ENCODE measurements at places on chromosomes 5 and 9.

DNA sequence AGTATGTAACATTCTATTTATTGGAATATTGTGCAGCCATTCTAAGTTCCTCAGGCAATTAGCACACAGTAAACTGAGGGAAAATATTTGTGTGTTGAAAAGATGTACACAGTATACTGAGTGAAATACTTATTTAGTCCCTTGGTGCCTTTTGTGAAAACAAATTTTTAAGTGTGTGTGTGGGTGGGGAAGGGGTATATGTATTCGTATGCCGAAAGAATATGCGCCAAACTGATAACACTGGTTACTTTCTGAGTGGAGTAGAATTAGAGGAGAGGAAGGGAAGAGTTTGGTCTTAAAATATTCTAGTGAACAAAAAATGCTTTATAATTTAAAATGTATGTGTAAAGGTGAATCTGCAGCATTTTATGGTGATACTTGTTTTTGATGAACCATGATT lies 3.1 kb downstream of the DCP2 start:
- DNase-seq = no peak

- DNase-seq = no peak
Observed at GRCh38 chr5:116572350-116573278, 2.0 kb downstream of the SEMA6A start.

DNA sequence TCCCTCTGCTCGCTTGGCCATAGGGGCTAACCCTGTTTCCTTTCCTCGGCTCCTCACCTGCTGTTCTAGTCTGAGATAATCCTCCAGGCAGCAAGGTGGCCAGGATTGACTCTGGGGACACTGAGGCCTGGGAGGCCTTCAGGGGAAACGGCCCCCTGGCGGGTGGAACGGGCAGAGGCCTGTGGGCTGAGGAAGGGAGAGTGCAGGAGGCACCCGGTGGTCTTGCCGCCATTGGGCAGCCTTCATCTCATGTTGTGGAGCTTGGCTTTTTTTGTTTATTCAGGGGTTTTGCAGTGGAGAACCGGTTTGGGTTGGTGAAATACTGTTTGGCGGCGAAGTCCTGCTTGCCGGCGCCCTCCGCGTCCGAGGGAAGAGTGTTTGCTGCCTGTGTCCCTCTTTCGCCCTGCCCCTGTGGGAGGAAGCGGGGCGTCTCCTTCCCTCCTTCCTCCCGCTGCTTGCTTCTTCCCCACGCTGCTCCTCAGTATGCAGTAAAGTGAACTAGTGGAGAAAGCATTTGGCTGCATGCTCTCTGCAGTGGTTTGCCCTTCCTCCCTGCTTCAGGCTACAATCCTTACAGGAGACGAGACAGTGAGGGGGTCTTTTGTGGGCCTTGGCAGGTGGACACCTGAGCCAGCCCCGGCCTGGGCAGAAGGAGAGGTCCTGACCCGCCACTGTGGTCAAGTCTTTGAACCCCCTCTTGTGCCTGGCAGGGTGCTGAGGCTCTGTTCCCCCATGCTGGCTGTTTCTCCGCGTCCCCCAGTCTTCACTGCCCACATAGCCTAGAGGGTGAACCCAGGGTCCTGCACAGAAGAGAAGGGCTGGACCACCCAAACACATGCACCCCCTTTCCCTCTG lies 30.8 kb upstream of the PRDM12 start:
- no peak for DNase-seq

GRCh38 chr9:123073441-123073840 lies 40.0 kb downstream of the GPR21 start:
- no peak for DNase-seq

- DNase-seq = no peak
Observed at GRCh38 chr5:134439210-134439654, 27.6 kb upstream of the CDKN2AIPNL start.

DNA sequence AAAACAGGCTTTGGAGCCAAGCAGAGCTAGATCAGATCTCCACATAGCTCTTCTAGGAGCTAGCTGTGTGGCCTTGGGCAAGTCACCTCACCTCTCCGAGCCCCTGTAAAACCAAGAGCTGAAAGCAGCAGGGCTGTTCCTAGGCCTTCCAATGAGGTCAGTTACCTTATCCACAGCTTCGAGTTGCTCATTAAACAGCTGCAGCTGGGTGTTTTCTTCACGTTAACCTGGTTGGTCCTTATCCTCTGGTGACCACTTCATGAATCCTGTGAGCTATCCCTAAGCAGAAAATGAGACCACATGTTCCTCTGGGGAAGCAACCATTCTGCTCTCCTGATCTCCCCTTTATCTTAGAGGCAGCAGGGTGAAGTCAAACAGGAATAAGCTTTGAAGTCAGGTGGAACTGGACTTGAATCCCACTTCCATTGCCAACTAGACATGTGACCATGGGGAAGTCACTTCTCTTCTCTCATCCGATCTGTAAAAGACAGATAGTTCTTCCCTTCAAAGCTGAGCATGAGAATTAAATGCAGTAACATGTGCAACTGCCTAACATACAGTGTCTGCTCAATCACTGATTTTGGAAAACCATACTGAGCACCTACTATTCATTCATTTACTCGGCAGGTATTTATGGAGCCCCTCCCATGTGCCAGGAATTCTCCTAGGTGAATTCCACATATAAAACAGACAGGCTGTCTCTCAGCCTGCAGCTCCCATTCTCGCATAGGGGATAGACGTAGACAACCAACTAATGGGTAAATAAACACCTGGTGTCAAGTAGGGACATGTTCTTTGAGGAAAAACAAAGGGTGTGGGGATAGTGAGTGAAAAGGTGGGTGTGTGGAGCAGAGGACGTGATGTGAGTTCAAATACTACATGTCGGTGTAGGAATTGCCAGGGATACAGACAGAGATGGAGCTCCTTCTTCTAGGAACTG lies 111.7 kb upstream of the BOD1 start:
- no peak for DNase-seq

DNA sequence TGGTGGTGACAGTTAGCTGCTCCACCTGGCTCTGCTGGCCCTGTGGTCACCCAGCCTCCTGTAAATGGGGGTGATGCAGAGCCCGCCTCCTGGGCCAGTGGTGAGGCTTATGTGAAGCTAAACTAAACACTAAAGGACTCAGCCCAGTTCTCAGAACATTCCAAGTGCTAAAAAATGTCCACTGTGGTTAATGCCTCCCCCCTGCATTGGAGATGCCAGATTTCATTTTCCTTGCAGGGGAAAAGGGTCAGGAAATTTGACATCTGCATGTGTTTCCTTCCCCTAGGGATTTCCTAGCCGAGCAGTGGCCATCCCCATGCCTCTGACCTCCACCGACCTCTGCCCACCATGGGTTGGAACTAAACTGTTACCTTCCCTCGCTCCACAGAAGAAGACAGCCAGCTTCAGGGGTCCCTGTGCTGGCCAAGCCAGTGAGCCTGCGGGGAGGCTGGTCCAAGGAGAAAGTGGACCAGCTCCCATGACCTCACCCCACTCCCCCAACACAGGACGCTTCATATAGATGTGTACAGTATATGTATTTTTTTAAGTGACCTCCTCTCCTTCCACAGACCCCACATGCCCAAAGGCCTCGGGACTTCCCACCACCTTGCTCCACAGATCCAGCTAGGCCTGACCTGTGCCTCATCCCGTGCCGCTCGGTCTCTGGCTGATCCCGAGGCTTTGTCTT lies 13.0 kb downstream of the CD74 start:
- no peak for DNase-seq

GRCh38 chr9:112530751-112531205 lies 44.2 kb downstream of the KIAA1958 start:
- DNase-seq = no peak

DNA sequence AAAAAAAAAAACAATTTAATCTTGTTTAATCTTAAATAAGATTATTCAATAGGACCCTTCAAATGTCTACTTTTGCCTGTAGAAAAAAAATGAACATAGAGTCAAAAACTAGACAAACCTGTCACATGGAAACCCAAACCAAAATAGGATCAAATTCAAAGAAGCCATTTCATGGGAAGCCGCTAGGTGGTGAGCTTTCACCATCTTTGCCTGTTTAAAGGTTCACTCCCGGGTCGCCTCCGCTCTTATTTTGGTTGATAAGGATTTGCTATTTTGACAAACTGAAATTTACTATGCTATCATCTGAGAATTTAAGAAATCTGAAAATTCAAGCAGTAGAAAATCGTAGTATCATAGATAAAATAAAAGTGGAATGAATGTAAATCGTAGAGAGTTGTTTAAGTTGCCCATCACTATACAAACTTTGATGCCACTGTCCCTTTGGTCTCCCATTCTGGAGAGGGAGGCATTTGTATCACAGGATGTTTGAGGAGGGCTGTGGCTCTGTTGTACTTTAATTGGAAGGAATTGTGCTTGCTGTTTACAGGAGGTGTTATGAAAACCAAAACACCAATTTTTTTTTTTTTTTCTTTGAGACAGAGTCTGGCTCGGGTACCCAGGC lies 43.5 kb upstream of the DNAH5 start:
- DNase-seq = no peak
